ENCODE measurements at places on chromosomes 16 and 17.

GRCh38 chr17:65370669-65371131, 190.7 kb downstream of the AXIN2 start:
- no peak for DNase-seq

DNA sequence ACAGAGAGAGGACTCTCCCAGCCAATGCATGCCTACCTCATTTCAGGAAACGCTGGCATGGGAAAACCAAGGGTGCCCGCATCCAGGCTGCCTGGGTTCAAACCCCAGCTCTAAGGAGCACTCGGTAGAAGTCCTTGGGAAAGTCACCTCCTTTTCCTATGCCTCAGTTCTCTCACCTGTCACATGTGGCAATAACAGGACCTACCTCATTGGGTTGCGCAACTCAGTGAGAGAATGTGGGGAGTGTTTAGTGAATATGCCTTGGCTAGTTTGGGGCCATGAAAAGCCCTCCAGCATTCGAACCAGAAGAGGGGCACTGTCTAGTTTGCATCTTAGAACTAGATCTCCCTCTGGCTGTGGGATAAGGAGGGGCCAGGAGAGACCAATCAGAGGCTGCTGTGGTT, 9.0 kb upstream of the NXPH3 start:
- DNase-seq = no peak

GRCh38 chr17:47952171-47953021, 5.3 kb downstream of the PRR15L start:
- DNase-seq = no peak

- no peak for DNase-seq
Observed at GRCh38 chr17:18043491-18043890, 4.3 kb downstream of the GID4 start.

GRCh38 chr17:29143894-29144293, 36.3 kb downstream of the MYO18A start:
- no peak for DNase-seq
